H1 (cell line): ENCODE measurements at places on chromosomes 7 and 10.

GRCh38 chr10:90819911-90820310 is 37.9 kb downstream of the HTR7 start:
- no peak for DNase-seq

- no peak for DNase-seq
These were observed 621.8 kb upstream of the FZD8 start for GRCh38 chr10:36263871-36264270.

DNA sequence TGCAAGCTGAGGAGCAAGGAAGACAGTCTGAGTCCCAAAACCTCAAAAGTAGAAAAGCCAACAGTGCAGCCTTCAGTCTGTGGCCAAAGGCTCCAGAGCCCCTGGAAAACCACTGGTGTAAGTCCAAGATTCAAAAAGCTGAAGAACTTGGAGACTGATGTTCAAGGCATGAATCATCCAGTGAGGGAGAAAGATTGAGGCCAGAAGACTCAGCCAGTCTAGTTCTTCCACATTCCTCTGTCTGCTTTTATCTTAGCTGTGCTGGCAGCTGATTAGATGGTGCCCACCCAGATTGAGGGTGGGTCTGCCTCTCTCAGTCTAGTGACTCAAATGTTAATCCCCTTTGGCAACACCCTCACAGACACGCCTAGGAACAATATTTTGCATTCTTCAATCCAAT is 20.1 kb upstream of the MDFIC start:
- DNase-seq = no peak

DNA sequence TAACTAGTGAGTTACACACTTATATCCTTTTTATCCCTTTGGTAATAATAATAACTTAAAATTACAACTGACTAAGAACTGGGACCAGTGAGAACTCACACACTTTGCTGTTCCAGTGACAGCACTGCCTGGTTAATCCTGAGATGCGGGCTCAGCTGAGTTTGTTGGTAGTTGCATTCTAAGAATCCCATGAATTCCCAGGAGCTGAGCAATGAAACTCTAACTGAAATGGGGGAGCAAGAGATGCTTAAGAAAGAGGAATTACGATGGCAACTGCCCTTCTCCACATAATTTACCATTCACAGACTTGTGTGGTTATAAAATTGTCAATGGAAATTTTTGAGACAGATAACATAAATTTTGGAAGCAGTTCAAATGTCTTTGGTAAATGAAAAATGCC is 659.4 kb downstream of the MAGI2 start:
- DNase-seq = no peak

DNA sequence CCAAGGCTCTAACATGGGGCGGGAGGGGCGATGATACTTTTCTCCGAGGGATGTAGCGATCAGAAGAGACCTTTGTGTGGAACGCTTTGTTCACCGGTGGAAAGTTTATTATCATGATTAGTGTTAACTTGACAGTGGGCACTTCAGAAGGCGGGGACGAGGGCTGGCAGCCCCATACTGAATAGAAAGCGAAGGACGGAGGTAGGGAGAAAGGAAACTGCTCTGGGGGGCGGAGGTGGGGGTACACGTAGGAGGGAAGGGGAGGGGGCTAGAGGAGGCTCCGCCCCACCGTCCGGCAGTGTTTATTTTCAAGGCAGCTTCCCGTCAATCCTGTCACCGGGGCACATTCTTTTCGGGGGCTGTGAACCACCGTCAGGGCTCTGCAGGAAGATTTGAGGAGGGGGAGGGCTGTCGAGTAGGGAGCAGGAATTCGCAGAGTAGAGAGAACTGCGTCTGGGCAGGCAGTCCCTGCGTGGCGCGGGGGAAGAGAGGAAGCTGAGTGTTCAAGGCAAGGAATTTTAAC is 9.4 kb upstream of the NKX2-3 start:
- DNase-seq = no peak

- no peak for DNase-seq
These were observed 664 bp upstream of the C10orf88 start for GRCh38 chr10:122954731-122955050.

- no peak for DNase-seq
These were observed 566 bp downstream of the MAD1L1 start for GRCh38 chr7:2231992-2232765.

DNA sequence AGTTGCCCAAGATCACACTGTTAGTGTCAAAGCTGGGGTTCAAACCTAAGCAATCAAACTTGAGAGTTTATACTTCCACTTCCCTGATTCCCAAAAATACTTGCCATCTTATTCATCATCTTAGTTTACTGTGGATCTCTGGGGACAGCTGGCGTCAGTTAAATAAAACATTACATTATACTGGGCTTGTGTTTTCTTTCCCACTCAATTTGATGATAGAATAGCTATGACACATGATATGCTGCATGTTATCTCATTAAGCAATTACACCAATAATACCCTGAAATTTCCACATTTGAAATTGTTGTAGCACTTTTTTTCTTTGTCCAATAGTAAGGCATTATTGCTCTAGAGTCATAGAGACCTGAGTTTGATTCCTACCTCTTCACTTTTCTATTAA is 62.9 kb upstream of the MXI1 start:
- DNase-seq = no peak

- DNase-seq = no peak
These were observed 236.5 kb upstream of the NPSR1 start for GRCh38 chr7:34421526-34421925.

- peak; percentile 97 for DNase-seq
These were observed 521 bp upstream of the NYAP1 start for GRCh38 chr7:100483090-100483721.

- DNase-seq = no peak
These were observed 80.4 kb upstream of the ANLN start for GRCh38 chr7:36309301-36309700.

- DNase-seq = no peak
These were observed 526 bp downstream of the ZNF248 start for GRCh38 chr10:37856881-37857286.

- no peak for DNase-seq
These were observed 30.3 kb downstream of the ARL5B start for GRCh38 chr10:18689498-18689897.

DNA sequence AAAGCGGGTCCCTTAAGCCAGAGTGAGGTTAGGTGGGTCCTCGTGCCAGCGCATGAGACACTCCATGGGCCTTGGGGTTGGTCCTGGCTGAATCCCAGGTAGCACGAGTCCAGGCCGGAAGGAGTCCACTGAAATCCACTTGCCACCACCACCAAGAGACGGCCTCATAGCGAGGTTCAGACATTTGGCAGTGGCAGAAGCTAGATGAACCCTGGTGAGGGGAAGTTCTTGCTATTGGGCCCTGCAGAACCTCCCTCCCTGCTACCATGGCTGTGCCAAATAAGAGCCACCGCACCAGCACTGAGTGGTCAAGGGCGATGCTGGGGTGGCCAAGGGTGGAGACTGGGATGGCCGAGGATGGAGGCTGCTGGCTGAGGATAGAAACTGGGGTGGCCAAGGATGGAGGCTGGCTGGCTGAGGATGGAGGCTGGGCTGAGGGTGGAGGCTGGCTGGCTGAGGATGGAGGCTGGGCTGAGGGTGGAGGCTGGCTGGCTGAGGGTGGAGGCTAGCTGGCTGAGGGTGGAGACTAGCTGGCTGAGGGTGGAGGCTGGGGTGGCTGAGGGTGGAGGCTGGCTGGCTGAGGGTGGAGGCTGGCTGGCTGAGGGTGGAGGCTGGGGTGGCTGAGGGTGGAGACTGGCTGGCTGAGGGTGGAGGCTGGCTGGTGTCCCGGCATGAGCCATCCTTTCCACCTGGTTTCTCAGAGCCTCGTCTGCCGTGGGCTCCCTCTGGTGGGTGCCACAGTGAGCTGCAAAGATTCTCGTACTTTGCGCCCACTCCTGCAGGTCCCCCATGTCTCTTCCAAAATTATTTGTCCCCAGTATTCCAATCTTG is 88.2 kb downstream of the ELFN1 start:
- no peak for DNase-seq

DNA sequence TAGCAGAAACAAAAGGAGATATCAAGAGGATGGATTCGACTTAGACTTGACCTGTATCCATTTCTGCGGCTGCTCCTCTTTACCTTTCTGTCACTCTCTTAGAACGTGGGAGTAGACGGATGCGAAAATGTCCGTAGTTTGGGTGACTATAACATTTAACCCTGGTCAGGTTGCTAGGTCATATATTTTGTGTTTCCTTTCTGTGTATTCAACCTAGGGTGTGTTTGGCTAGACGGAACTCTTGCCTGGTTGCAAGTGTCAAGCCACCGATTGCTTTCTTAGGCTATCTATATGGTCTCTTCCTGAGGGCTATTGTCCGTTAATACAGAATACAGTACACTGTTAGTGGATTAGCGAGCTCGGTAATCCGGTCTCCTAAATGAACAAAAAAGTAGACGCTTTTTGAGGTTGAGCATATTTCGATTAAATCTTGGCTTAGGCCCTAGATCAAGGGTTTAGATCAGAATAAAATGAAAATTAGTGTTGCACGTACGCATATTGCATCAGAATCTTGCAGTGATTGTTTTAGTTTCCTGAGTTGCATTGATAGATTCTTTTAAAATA is 1.2 kb downstream of the PTEN start:
- DNase-seq = no peak

GRCh38 chr7:30562498-30562897 is 32.2 kb upstream of the GARS1 start:
- DNase-seq = no peak

GRCh38 chr7:156475179-156475578 is 165.4 kb upstream of the RNF32 start:
- no peak for DNase-seq

DNA sequence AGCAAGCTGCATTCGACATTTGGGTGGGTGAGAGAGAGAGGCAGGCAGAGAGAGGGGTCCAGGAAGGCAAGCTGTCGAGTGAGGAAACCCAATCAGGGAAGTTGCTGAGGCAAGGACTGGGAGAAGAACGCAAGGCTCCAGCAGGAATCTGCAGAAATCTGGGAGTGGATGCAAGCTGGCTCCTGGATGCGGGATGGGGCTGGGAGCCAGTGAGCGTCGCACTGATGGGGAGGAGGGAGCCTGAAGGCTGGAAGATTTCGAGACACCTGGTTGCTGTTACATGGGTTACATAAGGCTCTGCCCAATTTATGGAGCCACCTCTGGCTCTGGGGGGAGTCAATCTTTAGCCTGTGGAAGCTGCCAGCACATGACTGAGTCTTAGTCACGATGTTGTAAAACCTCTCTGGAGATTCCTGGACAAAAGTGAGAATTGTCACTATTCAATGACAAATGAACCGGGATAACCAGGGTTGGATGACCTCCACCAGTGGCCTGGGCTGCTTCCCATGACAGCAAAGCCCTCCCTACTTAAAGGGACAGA is 51.1 kb upstream of the ADRB1 start:
- DNase-seq = no peak

DNA sequence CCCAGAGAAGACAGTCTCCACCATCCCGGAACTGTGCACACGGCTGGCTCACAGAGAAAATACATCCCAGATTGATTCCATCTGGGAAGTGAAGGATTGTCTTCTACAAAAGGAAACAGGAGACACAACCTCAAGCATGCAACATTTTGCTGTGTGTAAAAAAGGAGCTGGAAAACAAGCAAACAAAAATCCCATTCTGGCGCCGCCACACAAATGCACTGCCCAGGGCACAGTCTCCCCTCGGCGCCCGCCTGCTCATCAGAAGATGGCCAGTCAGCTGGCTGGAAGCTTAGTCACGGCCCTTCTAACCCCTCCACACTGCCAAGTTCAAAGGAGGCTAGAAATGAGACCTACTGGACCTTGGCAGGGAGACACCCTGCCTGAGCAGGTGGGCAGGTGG is 14.1 kb upstream of the CYTH3 start:
- no peak for DNase-seq

GRCh38 chr7:37388811-37389210 is 59.9 kb downstream of the ELMO1 start:
- DNase-seq = no peak

- DNase-seq = no peak
These were observed 309.7 kb downstream of the DNAJB6 start for GRCh38 chr7:157646551-157646950.

DNA sequence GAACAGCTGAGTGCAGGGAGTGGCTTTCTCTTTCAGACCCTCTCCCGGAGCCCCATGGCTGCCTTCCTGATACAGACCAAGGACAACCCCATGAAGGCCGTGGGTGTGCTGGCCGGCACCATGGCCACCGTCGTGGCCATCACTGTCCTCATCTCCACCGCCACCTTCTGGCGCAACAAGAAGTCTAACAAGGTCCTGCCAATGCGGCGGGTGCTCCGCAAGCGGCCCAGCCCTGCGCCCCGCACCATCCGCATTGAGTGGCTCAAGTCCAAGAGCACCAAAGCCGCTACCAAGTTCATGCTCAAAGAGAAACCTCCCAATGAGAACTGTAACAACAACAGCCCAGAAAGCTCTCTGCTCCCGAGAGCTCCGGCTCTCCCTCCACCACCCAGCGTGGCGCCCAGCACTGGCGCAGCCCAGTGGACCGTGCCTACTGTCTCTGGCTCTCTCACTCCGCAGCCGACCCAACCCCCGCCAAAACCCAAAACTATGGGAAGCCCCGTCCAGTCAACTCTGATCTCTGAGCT is 11.2 kb downstream of the LRIT2 start:
- peak; percentile 60 for DNase-seq

DNA sequence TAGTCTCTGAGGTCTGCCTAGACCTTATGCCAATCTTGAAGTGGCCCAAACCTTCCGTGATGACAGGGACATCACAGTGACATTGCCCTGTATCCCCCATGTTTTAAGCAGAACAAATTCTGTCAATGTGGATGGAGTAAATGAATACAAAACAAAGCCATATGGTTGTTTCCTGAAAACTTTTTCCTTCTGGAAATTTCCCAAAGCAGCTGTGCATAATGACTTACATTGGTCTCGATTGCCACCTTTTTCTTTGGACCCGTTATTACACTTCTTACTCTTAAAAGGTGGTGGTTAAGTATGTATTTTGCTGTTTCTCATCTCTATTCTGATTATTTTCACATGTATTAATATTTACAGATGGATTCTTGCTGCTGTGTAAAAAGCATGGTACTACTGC is 411.2 kb upstream of the KLF6 start:
- no peak for DNase-seq

- DNase-seq = no peak
These were observed 6.0 kb downstream of the GSTK1 start for GRCh38 chr7:143269251-143269650.

DNA sequence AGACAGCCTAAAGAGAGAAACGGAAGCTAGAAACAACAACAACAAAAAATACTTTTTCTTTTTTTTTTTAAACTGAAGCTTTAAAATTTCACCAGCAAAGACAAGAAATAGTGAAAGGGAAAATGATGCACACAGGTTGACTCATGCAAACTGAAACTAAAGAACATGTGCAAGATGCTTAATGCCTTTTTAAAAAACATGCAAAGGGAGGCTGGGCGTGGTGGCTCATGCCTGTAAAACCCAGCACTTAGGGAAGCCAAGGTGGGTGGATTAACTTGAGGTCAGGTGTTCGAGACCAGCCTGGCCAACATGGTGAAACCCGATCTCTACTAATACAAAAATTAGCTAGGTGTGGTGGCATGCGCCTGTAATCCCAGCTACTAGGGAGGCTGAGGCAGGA is 15.1 kb upstream of the CUBN start:
- no peak for DNase-seq

DNA sequence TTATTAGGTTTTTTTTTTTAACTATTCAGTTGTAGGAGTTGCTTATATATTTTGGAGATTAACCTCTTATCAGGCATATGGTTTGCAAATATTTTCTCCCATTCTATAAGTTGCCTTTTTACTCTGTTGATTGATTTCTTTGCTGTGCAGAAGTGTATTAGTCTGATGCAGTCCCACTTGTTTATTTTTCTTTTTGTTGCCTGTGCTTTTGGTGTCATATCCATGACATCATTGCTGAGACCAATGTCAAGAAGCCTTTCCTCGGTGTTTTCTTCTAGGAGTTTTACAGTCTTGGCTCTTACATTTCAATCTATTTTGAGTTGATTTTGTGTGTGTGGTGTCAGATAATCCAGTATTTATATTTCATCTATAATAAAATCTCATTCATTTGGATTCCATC is 155.4 kb downstream of the LRMDA start:
- no peak for DNase-seq
